HFFc6 (cell line): ENCODE measurements at places on chromosomes 7 and 10. TPM values are rescaled to one million over a fixed set of nuclear protein-coding genes. Genes with fewer than 3 reads are reported as not detected.

GRCh38 chr10:75404815-75405597 is 3.4 kb upstream of the ZNF503 start:
- DNase-seq: no peak

Gene OAT
- 122 to 158 TPM (median 136 TPM) in 3 replicates for total RNA-seq

DNA sequence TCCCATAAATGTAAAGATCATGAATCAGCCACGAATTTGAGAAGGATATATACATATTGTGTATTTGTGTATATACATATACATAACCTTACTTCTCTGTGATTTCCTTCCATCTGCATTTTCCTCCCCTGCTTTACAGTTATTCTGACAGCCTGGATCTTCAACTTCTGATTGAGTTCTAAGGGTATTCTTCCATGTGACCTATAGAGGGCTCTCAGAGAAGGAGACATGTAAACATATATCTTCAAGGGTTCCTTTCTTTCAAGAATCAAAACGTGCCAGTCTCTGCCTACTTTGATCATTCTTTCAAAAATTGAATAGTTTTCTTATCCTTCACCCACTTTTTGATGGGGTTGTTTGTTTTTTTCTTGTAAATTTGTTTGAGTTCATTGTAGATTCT is 453.7 kb upstream of the POT1 start:
- DNase-seq: no peak

Gene ANK3
- not detected in 3 replicates for total RNA-seq

GRCh38 chr7:92815412-92815811 is 21.0 kb downstream of the CDK6 start:
- no peak for DNase-seq

Gene GPR85
- 2.4 to 3.8 TPM (median 2.7 TPM) in 3 replicates for total RNA-seq

GRCh38 chr7:134750083-134751062 is 29.1 kb upstream of the CALD1 start:
- no peak for DNase-seq

DNA sequence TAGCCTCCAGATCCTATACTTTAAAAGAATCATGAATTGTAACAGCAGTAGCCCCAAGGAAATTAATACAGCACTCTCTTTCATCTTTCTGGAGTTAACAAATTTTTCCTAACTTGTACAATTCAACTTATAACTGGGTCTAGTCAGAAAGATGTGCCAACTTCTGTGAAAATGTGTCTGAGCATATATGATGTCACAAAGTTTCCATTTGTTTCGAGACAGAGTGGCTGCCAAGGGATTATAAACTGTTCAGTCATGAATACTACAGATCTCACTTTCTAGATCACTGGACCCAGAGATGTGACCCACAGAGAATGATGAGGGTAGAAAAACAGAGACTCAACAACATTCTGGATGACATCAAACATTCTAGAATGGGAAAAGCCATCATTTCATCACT is 249.2 kb upstream of the PHF14 start:
- DNase-seq: no peak

- DNase-seq: no peak
These were observed 29.4 kb upstream of the PPP1R9A start for GRCh38 chr7:94877731-94878670.

GRCh38 chr7:73921623-73922528 is 60.9 kb downstream of the TMEM270 start:
- no peak for DNase-seq

Gene LMTK2
- total RNA-seq: 8.8 to 9.9 TPM (median 9.8 TPM) in 3 replicates

- no peak for DNase-seq
These were observed 283.4 kb downstream of the GRID1 start for GRCh38 chr10:86083206-86083605.

DNA sequence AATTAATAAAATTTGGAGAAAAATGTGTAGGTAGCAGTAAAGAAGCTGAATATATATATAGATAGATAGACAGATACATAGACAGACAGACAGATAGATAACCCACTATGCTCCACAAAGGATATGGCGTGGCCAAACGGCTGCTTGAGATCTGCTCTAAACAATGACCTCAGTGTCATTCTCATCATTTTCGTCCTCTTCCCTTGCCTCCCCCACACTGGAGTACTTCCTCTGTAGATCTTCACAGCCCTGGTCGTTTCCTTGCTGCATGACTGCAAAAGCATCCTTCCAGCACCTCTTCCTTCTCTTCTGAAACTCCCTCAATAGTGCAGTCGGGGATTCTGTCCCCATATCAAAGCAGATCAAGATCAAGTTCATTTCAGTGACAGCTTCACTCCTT is 35.6 kb upstream of the ATP6V0A4 start:
- DNase-seq: no peak

Gene CALHM2
- total RNA-seq: 41.0 to 43.8 TPM (median 43.3 TPM) in 3 replicates

DNA sequence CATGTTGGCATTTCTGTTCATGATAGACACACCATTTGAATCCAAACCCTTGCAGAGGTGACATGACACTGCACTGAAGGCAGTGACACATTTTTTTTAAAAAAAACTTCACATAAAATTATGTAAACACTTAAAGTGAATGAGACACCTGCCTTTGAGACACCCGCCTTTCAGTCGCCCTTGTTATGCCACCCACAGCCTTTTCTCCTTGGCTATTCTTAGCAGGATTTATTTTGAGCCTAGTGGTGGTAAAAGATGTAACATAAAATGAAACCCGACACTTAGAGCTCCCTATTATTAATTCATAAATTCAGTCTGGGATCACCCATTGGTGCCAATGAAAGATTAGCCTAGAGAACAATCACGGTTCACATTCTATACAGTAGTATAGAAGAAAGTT is 161.3 kb downstream of the DYNC1I1 start:
- DNase-seq: no peak

DNA sequence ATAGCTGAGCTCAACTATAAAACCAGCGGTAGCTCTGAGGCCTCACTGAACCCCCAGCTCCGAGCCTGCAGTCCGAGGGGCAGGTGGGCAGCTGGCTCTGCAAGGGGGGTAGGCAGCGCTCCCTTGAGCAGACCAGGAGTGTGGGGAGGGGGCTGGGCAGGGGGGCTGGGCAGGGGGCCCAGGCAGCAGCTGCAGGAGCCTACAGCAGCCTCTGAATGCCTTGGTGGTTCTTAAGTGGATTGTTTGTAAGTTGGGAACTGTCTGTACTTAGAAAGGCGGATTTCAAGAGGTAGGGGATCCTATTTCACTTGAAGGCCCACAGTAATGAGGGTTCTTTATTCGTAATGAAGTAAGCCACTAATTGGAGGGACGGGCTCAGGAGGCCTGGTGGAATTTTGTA is 72.3 kb downstream of the ICA1 start:
- DNase-seq: no peak

Gene AMPH
- total RNA-seq: 4.1 to 5.5 TPM (median 4.2 TPM) in 3 replicates

- no peak for DNase-seq
These were observed at the start of gene RET for GRCh38 chr10:43076876-43077420. Gene RET (plus strand): TSS chr10:43077069. CDS start chr10:43077259, 190 bp downstream.

- DNase-seq: no peak
These were observed 14.0 kb upstream of the CYP3A7 start for GRCh38 chr7:99748846-99749579.

DNA sequence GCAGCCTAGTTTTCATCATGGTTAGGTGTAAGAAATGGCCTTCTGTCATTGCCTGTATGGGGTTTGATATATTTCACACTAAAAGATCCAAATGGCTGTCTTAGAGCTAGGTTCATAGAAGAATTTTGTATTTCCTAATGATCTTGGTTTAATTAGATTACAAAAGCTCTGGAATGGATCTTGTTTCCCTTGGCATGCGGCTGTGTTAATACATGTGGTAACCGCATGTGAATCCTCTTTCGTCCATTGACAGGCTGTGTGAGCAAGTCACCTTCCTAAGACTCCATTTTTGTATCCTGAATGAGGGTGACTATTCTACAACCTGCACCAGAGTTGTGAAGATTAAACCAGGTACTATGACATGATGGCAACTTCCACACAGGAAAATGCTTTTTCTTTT is 12.4 kb upstream of the FZD1 start:
- DNase-seq: no peak

DNA sequence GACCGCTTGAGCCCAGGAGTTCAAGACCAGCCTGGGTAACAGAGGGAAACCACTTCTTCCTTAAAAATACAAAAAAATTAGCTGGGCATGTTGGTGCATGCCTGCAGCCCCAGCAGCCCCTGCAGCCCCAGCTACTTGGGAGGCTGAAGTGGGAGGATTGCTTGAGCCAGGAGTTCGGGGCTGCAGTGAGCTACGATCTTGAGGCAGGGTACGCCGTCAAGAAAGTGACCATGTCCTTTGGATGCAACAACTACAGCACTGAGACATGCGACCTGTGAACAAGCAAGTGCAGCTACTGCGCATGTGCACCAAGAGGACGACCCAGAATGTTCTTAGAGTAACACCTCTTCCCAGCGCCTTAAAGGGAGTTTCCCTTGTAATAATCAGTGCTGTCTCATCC is 66.6 kb upstream of the ZNF479 start:
- no peak for DNase-seq

Gene CUZD1
- total RNA-seq: 0.57 to 0.72 TPM (median 0.67 TPM) in 3 replicates

GRCh38 chr10:23522345-23522744 is 83.5 kb downstream of the OTUD1 start:
- DNase-seq: no peak

- no peak for DNase-seq
These were observed 54.1 kb downstream of the DYNC2I1 start for GRCh38 chr7:158910254-158911053.

GRCh38 chr7:71974611-71975010 is 437.5 kb downstream of the CALN1 start:
- no peak for DNase-seq

Gene COL28A1
- not detected in 2 replicates for total RNA-seq

DNA sequence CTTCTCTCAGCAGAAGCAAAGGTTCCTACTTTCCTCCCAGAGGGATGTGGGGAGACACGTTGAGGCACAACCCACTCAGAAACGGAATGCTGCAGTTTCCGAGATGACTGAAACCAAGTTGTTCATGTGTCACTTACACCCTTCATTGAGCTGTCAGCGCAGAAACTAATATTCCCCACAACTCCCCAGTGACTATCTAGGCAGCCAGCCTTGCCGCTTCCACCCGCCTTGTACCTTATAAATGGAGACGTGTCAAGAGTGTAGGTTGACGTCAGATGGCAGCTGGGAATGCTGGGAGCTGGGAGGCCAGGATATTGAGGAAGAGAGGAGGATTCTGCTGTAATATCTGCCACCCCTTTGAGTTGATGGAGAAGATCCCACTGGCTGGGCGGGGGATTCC is 15.1 kb downstream of the GPR26 start:
- DNase-seq: no peak

Gene GARIN1A
- total RNA-seq: 1.1 to 1.5 TPM (median 1.3 TPM) in 3 replicates

- no peak for DNase-seq
These were observed 139.8 kb downstream of the FAM53B start for GRCh38 chr10:124604214-124605000.

DNA sequence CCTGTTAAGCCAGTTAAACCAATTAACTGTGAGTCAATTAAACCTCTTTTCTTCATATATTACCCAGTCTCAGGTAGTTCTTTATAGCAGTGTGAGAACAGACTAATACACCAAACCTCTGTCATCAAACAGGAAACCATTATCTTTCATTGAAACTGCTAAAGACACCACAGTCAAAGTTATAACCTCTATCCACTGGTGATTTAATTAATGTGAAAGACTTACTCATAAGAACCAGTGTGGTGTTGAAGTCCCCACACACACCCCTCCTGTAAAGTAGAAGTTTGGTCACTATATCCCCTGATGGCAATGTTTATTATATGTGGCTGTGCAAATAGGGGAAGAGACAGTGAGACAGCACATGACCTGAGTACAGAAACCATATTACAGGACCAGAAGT is 228.1 kb downstream of the NEBL start:
- DNase-seq: no peak

- no peak for DNase-seq
These were observed 787.7 kb downstream of the GRID1 start for GRCh38 chr10:85578860-85579259.

DNA sequence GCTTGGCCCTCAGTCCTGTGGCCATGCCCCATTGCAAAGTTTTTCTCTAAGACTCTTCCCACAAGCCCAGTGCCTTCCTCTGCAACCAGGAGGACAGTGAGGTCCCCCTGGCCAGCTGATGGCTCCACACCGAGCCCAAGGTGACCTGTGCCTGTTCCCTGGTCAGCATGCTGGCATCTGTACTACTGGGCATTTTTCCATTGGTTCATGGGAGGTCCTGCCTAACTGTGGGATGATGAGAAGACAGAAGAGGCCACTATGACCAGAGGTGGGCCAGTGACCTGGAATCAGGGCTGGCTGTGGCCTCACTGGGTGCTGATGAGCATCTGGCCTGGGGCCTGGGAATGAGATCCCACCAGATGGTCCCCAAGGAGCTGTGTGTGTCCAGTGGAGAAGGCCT is 20.2 kb downstream of the CALML3 start:
- DNase-seq: no peak

Gene CPVL
- total RNA-seq: not detected in 3 replicates

- DNase-seq: no peak
These were observed 20.4 kb downstream of the IGF2BP3 start for GRCh38 chr7:23449941-23450340.

GRCh38 chr7:12025246-12025645 is 185.8 kb upstream of the TMEM106B start:
- DNase-seq: no peak

Gene PKD2L1
- not detected in 3 replicates for total RNA-seq

Gene ZSWIM8
- total RNA-seq: 43.8 to 62.0 TPM (median 50.2 TPM) in 3 replicates

DNA sequence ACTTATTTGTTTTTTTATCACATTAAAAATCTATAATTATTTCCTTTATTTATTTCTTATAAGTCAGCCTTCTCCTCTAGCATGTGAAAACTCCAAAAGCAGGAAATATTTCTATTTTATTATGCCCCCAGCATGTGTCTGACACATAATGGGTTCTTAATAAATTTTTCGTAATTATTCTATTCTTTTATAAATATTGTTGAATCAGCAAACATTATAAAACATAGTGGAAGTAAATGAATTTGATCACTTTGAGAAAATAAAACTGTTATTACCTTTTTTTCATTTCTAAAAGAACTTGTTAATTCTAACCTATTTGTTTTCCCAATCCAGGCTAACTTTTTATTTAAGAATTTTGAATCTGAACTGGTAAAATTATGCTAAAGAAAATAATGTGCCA is 509.1 kb upstream of the PCDH15 start:
- DNase-seq: no peak

Gene SPRN
- 0.36 to 2.4 TPM (median 2.2 TPM) in 3 replicates for total RNA-seq

DNA sequence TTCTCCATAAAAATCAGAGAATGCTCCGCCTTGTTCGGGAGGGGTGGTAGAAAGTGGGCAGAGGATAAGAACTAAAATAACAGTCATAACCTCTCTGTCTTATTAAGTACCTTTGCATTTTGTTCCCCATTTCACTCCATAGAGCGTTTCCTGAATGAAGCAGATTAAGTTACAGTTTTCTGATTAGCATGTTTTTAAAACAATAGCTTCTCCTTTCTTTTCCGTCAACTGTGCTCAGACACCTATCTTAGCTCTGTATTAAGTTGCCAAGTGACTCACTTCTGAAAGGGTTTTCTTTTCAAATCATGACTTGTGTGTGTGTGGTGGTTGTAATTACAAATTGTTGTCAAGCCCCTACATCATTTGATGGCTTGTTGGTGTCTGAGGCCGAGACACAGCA is 1.4 kb downstream of the HABP2 start:
- DNase-seq: no peak

Gene RARRES2
- total RNA-seq: not detected in 3 replicates

- DNase-seq: no peak
These were observed at the start of gene NXPH1 for GRCh38 chr7:8433477-8434289. Gene NXPH1 (plus strand): TSS chr7:8433609.

- no peak for DNase-seq
These were observed 927.2 kb upstream of the AUTS2 start for GRCh38 chr7:68671046-68671445.

Gene ACHE
- 0.15 to 0.18 TPM in 2 of 3 replicates, not detected in the other for total RNA-seq
